Putamen (tissue), 1 donor: ENCODE measurements at places on chromosomes 2 and 18.

DNA sequence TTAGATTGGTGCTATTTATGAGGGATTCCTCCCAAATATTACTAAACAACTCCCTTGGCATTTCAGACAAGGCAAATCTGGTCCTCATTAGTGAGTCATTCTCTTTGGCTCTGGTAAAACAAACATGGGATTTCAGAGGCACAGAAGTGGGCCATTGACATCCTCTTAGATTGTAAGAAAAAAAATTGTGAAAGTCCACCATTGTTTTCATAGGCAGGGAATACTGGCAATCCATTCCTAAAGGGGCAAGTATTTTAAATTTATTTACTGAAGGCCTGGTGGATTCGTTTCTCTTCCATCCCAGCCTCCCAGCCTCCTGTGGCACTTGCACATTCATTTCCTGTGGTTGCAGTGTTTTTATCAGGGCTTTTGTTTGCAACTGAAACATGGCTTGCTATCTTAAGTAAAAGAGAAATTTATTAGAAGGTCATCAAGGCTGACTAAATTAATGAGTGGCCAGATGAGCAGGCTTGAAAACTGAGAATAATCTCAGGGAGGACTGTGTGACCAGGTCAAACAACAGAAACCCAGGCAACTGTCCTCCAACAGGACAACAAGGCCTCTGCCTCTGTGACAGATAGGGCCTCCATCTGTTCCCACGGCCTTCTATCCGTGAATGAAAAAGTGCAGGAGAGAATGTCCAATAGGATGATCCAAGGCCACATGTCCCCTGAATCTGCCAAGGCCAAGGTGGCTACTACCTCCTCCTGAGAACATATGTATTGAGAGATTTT lies 23.1 kb upstream of the TNFAIP6 start:
- peak; percentile 22 for DNase-seq

- DNase-seq = no peak
Observed at GRCh38 chr2:11187083-11187619, 31.9 kb downstream of the SLC66A3 start.

- DNase-seq = peak; percentile 69
Observed at GRCh38 chr18:33201509-33201926, 239.0 kb downstream of the CCDC178 start.

DNA sequence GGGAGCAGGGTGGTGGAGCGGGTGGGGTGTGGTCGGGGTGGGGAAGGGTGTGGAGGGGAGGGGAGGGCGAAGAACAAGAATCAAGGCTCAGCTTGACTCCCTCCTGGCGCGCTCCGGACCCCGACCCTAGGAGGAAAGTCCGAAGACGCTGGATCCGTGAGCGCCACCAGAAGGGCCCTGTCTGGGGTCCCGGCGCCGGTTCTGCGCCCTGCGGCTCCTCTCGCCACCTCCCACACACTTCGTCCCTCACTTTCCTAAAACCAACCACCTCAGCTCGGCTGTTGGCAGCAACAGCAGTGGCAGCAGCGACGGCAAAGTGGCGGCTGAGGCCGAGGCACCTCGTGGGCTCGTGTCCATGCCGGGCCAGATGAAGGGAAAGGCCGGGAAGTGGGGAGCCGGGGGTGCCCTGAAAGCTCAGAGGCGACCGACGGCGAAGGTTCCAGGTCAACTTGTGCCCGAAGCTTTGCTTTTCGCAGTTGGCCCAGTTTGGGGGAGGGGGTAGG lies 2.1 kb downstream of the KLHL14 start:
- DNase-seq = no peak

- DNase-seq = no peak
Observed at GRCh38 chr2:225008179-225008856, 34.0 kb downstream of the DOCK10 start.

- DNase-seq = no peak
Observed at GRCh38 chr18:32335228-32335627, 135.5 kb downstream of the GAREM1 start.

GRCh38 chr18:50649821-50650220 lies 89.9 kb downstream of the MAPK4 start:
- peak; percentile 64 for DNase-seq

- no peak for DNase-seq
Observed at GRCh38 chr2:18435426-18436037, 124.9 kb downstream of the RDH14 start.

DNA sequence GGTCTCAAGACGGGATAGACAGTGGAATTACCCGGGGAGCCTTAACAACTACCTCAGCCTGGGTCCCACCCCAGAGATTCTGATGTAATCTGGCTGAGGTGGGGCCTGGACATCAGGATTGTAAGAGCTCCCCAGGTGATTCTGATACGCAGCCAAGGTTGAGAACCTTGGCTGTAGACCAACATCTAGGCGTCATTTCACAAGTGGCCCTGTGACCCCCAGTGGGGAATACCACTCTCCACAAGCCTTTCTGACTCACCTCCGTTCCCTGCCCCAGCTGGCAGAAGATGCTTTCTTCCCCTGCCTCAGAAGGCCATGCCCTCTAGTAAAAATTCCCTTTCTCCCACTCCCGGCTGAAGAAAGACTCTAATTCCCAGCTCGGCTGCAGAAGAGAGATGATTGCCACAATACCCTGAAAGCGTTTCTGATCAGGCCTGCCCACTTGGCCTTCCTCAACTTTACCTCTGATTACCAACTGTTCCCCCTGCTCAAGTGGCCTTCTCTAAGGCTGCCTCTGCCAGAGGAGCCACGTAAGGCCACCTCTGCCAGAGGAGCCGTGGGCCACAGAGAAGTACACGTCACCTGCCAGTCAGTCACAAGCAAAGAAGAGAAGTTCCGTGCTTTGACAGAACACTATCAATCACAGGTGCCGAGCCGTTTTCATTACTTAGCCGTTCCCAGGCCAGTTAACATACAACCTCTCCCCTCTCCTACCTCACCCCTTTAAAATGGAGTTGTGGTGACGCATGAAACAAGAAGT lies 116.8 kb upstream of the PKDCC start:
- DNase-seq = no peak

- DNase-seq = no peak
Observed at GRCh38 chr2:175062787-175063585, 57.8 kb upstream of the CHN1 start.

- no peak for DNase-seq
Observed at GRCh38 chr2:136010126-136010525, 24.7 kb upstream of the DARS1 start.

DNA sequence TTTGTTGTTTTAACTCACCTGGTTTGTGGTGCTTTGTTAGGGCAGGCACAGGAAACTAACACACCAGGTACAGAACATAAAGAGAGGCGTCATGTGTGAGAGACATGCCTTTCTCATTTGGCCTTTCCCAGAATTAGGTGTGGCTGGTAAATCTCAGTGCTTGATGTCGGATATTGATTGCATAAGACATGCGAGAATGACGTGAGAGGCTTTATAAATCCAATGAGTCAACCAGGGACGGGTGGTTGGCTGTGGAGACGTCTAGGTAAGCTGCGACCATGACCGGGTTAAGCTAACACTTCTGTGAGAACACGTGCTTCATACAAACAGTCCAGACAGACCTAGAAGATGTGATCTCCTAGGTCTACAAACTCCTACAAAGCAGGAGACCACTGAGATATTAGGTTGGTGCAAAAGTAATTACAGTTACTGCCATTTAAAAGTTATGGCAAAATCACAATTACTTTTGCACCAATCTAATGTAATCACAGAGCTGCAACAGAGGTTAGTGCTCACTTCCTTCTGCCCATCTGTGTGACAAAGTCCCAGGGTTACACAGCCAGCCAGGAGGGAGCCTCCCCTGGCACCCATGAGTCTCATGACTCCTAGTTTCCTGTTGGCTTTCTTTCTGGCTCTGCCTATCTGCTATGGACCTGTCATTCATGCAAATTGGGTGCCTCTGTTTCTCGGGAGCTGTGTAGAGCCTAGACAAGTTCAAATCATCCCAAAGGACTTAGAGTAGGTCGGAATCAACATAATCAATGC lies 98.9 kb upstream of the ATP8B1 start:
- DNase-seq = no peak
